ENCODE measurements at places on chromosomes 4 and X. TPM values are rescaled to one million over a fixed set of nuclear protein-coding genes. Genes with fewer than 3 reads are reported as not detected.

The POU4F2 gene
- not detected for total RNA-seq

The ENPP6 gene
- total RNA-seq = 0.46 TPM

DNA sequence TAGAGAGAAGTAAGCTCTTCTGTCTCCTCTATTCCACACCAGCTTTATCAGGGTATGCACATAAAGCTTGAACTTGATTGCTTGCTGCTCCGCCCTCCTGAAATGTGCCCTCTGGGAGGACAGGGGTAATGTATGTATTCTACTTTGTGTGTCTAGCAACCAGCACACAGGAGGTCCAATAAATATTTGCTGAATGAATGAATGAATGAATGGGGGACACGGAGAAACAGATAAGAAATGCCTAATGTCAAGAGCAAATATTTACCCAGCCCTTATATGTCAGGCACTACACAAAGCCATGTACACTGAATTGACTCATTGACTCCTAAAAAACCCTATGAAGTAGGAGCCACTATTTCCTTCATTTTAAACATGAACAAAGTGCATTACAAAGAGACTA lies 2.3 kb upstream of the MSL3 start:
- peaks cover 12% of the 10 kb centered on the region for H3K27me3 ChIP-seq
- H3K36me3 ChIP-seq = no peaks in the 10 kb centered on the region
- no peaks in the 10 kb centered on the region for H3K4me1 ChIP-seq
- no peak overlapping the region for H3K4me3 ChIP-seq

DNA sequence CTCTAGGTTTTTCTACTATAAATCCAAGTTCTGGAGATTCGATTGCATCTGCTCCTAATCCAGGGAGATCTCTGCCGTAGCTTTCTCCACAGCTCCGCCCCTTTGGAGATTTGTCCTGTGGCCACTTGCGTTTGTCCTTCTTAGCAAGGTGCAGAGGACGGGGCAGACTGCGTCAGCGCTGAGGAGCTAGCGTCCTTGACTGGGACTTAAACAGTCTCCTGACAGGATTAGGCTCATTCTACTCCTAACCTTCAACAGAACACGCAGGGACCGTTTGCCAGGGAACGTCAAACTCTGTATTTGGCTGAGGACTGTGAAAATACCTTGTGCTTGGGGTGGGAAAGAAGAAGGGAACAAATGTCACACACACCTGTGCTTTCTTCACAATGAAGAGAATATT lies 38.6 kb downstream of the SORBS2 start:
- peak overlapping the region; percentile 88 for H3K27ac ChIP-seq
- peak overlapping the region; percentile 46 for H3K4me3 ChIP-seq
- DNase-seq = peak; percentile 93
- no peaks in the 10 kb centered on the region for H3K27me3 ChIP-seq

GRCh38 chrX:15790769-15791290 lies 546 bp downstream of the ZRSR2 start:
- H3K4me1 ChIP-seq = peaks cover 4% of the 10 kb centered on the region
- DNase-seq = no peak
- no peaks in the 10 kb centered on the region for H3K27me3 ChIP-seq
- H3K4me3 ChIP-seq = peak overlapping the region; percentile 81
- no peaks in the 10 kb centered on the region for H3K36me3 ChIP-seq

The TMEM187 gene
- 6.9 TPM for total RNA-seq

The GASK1B gene
- total RNA-seq = 194 TPM
